ENCODE measurements at places on chromosomes 1 and 21. TPM values are rescaled to one million over a fixed set of nuclear protein-coding genes. Genes with fewer than 3 reads are reported as not detected.
A peak's percentile ranks its signal among the peaks of the same experiment; 100 is the strongest.

DNA sequence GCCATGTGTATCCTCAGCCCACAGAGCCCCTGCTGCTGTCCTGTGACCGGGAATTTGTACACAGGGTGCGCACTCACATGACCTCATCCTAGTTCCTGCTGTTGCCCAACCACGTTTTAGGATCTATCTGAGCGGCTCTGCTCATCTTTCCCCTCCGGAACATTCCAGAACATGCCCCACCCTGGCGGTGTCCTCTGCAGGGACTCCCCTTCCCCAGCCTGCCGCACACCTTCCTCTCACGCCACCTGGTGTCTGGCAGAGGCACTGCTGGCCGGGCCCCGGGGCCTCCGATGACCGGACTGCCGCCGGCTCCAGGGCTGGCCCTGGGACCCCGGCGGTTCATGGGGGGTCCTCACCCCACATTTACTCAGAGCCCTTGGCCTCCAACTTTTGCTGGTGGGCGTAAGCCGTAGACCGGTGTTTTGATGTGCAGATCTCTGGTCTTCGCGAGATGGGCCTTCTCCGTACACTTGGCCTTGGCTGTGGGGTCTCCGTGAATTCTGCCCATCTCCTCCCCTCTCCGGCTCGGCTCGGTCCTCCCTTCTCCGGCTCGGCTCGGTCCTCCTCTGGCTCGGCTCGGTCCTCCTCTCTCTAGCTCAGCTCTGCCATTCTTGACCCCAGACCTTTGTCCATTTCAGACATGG is 29.5 kb downstream of the ARHGEF16 start:
- peak; percentile 98 for DNase-seq

GRCh38 chr1:50265790-50266314 is 157.1 kb downstream of the ELAVL4 start:
- no peak for DNase-seq

- no peak for DNase-seq
Observed at GRCh38 chr1:226051365-226051764, 11.2 kb upstream of the H3-3A start.

DNA sequence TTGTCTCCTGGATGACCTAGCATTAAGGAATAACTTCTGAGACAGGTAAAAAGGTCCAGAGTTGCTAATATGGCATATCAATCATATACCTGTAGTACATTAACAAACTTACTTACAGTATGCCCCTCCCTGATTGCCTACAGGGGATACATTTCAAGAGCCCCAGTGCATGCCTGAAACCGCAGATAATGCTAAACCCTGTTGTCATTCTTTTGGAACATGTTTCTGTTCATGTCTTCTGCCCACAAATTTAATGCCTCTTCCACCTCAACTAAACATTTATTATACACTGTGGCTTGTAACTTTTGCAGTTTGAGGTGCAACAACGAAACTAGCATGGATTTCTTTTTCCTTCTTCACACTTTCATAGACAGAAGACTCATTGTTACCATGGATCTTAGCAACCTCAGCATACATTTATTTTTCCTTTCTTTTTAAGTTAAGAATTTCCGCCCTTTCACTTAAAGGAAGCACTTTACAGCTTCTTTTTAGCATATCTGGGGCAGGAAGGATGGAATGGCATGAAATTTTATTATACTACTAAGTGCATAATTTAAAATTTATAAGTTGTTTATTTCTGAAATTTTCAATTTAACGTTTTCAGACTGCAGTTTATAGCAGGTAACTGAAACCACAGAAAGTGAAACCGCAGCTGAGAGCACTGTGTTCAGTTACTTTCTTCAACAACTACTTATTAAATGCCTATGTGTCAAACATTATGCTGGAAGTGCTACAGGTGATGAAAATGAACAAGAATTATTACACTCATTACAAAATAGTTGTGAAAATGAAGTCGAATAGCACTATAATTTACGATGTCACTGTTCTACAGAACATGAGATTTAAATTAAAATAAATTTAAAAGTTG is 25.3 kb downstream of the F13B start:
- no peak for DNase-seq

DNA sequence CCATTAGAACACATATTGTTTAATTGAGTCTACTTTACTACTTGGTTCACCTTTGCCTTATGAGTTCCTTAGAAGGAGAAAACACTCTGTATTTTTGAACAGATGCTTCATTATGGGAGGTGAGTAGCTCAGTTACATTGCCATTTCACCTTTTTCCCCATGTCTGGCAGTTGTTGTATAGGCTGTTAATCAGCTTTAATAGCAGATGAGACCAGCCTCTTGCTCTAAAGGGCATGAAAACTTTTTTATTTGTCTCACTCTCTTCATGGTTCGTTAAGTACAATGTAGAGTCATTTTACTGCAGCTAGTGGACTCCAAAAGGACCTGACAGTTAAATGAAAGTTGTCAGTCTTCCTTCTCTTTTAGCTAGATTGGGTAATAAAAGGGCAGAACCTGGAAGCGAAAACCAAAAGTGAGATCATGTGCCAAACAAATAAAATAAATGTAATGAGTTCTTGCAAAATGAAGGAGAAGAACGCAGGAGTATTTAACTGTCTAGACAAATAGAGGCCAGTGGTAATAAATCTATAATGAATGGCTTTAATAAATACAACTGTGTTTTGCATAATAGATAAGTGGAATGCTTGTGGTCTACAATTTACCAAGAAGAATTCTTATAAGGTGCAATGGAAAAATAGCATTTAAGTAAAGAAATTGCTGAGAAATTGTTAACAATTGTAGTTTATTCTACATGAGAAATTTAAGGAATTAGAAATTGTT is 180.0 kb upstream of the NEGR1 start:
- DNase-seq, result no peak

DNA sequence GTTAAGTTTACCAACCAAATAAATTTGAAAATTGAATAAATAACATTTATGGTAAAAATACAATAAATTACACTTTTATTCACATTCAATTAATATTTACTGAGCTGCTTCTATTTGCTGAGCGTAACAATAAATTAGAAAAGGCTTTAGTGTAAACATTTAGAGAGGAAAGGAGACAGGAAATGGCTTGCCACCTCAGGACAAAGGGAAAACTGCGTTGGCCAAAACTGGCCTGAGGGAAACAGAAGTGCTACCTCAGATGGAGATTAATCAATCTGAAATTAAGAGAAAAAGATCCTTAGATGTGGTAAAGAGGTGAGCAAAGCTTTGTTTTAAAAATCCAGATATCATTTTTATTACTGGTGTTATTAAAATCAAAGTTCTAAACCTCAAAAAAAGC is 128.0 kb downstream of the SLC44A5 start:
- no peak for DNase-seq

Gene RAB3B
- total RNA-seq, result 29.6 TPM

GRCh38 chr1:63199706-63200335 is 122.5 kb upstream of the FOXD3 start:
- no peak for DNase-seq

GRCh38 chr1:162678439-162678838 is 46.2 kb downstream of the DDR2 start:
- no peak for DNase-seq

Gene SLAMF9
- total RNA-seq, result not detected

GRCh38 chr1:208525417-208525816 is 281.2 kb upstream of the PLXNA2 start:
- DNase-seq, result no peak

Gene PER3
- 2.8 TPM for total RNA-seq

Gene KCND3
- 0.21 TPM for total RNA-seq

- DNase-seq, result no peak
Observed at GRCh38 chr1:154193821-154194220, 1.9 kb upstream of the TPM3 start.

Measured in H7 (cell line).